ENCODE measurements at places on chromosomes 4 and X. TPM values are rescaled to one million over a fixed set of nuclear protein-coding genes. Genes with fewer than 3 reads are reported as not detected.

Gene GPC3
- total RNA-seq: 0.21 TPM

Gene FAM47A
- not detected for total RNA-seq

Gene FAM53A
- 3.5 TPM for total RNA-seq

Gene SPACA5
- total RNA-seq: not detected

Gene DDX53
- not detected for total RNA-seq

Gene SATL1
- not detected for total RNA-seq

Gene TRIM61
- total RNA-seq: 3.7 TPM

Gene CTAG2
- not detected for total RNA-seq

DNA sequence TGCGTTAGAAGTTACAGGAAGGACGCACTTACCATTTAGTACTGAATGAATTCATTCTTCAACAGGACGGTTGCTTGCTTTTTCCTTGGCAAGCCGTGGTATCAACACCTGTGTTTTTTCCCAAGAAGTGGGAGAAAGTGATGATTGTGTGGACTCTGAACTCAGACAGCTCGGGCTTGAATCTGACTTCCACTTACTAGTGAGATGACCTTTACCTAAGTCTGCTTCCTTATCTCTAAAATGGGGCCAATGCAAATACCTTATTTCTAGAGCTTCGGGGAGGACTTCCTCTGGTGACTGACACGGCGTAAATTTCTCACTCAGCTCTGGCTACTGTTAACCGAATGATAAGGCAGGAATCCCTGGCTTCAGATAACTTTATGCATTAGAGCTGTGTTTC lies 146.8 kb upstream of the RBPJ start:
- DNase-seq: no peak

GRCh38 chr4:116664198-116664597 lies 421.2 kb downstream of the TRAM1L1 start:
- no peak for DNase-seq

DNA sequence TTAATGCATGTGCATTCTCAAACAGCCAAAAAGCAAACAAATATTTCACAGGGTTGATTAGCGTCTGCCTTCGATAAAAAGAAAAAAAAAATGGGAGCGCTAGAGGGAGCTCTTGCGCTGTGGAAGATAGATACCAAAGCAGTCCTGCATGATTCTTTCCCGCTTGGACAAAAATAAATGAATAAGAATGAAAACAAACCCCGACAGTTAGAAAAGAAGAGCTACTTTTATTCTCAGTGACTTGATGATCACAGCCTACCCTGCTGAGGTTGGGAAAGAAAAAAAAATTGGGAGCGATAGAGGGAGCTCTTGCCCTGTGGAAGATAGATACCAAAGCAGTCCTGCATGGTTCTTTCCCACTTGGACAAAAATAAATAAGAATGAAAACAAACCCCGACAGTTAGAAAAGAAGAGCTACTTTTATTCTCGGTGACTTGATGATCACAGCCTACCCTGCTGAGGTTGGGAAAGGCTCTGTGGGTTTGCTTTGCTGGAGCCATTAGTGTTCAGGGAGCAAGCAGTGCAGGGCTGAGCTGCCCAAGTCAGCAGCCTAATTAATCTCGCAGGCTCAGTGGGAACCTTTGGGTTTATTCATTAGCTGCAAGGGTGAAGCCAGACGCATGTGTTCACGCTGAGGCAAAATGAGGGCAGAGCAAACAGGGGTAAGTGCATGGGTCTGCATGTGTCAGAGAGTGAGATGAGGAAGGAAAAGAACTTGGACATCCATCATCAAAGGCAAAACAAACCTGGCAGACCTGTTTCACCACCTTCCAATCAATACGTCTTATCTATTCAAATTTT lies 249.3 kb upstream of the PRKX start:
- peak; percentile 67 for DNase-seq

GRCh38 chr4:165009493-165010227 lies 22.1 kb upstream of the TRIM60 start:
- DNase-seq: peak; percentile 85

DNA sequence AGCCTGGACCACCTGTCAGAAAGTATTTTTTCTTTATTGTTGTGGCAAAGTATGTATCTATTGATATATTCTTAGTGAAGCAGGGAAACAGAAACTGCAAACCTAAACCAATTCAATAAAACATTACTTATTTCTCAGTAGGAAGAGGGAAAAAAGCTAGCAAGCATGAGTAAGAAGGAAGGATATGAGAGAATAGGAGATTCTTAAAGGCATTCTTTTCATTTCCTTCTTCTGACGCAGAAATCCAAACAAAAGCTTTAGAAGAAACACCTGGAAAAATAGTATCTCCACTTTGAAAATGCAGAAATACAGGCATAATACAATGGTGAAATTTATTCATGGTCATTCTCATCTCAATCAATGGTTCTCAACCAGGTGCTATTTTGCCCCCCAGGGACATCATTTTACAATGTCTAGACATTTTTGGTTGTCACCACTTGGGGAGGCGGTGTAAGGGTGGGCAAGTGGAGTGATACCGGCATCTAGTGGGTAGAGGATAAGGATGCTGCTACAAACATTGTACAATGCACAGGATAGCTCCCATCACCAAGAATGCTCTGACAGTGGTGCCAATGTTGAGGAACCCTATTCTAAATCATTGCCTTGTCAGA lies 21.7 kb upstream of the ATXN3L start:
- no peak for DNase-seq

- peak; percentile 66 for DNase-seq
These were observed 912 bp downstream of the CXorf65 start for GRCh38 chrX:71105628-71106027.

DNA sequence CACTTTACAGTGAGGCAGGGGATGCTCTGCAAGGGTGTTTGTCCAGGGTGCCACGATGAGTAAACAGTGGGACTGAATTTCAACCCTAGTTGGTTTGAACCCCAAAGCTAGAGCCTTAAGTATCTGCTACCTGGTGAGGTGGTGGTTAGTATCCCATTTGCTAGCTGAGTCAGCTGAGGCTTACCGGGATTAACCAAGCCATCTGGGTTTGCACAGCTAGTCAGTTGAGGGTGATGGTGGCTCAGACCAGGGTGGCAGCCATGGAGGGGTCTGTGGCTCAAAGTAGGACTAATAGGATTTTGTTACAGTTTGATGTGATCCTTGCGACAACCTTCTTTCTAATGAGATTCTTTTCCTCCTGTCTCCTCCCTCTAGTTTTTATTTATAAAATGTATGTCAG lies 1.9 kb downstream of the EVC start:
- no peak for DNase-seq

DNA sequence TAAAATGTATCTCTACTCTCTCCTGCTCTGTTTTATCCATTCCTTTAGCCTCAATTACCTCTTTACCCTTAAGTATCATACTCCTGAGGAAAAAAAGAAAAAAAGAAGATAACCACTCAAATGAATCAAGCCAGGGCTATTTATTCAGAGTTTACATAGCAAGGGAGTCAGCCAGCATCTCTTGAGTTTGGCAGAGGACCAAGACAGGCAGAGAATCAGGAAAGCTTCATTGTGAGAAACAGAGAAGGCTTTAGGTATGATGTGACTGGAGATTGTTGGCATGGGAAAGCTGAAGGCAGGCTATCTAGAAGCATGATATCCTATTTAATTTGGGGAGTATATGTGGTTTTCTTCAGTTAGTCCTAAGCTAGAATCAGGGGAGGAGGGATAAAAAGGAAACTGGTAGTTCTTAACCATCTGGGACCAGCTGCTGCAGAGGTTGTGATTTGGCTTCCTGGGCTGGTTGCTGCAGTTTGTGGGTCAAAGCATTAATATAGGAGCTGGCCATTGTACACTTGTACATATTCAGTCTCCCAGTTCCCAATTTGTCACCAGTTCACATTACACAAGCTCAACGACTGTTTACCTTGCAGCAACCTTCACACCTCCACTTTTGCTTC lies 11.2 kb downstream of the APELA start:
- no peak for DNase-seq

DNA sequence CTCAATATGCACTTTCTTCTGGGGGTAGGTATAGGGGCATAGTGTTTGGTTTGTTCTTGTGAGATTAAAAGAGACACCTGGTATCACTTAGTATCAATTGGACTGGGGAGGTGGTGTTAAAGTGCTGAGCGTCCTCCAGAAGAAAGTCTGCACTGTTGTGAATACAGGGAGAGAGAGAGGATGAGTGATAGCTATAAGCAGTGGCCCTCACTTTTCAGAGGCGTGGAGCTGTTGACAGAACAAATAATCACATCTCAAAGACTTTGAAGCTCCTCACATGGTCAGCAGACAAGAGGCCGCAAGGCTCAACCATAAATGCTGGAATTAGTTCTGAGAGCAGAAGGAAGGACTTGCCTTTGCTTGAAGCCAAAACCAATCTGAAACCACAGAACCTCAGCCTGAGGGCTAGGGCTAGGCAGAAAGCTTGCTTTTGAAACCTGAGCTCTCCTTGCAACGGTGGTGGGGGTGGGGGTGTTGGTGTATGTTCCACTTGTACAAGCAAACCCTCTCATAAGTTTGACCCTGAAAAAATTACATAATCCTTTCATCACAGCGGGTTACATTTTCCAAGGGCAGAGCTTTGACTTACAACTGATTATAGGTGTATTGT lies 123.2 kb upstream of the SCML1 start:
- DNase-seq: peak; percentile 60

DNA sequence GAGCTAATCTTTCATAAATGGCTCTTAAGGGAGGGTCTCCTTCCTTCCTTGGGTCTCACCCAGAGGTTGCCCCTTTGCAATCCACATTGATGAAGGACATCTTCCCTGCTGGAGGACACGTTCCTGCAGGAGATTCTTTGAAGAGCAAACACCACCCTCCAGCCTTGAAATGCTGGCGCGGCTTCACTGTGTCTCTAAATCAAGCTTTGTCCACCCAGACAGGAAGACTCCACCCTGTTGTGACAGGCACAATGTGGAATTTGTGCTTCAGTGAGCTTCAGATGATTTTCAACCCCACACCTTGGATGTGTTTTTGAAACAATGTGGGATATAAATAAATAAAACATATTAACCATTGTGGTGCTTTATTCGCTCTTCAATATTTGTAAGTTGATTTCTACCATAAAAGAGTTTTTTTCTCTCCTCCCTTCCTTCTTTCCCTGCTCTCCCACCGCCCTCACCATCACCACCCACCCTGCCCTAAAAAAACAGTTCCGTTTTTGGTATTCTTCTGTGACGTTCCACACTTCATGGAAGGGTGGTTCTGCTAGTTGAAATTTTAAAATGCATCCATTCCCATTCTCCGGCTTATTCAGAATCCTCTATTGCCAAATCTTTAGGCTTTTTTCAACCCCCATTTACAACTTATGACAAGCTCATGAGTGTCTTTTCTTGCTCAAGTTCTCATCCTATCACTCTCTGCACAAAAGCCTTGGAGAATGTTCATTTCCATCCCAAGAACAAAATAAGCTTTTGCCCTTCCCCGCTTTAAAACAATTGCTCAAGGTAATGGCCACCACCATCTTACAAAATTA lies 264.3 kb downstream of the RAPGEF2 start:
- no peak for DNase-seq

All from activated CD4-positive, alpha-beta T cell treated with anti-CD3 and anti-CD28 coated beads, Interleukin-2, amount 10 ng/mL, durations not matched to agents 24 days and 14 days (primary cell).